Stimulated activated CD4-positive, alpha-beta T cell treated with anti-CD3 and anti-CD28 coated beads, Interleukin-15, amount 100 ng/mL, for 1 hour (primary cell): ENCODE measurements at places on chromosomes 11 and 22.
A peak's percentile ranks its signal among the peaks of the same experiment; 100 is the strongest.

DNA sequence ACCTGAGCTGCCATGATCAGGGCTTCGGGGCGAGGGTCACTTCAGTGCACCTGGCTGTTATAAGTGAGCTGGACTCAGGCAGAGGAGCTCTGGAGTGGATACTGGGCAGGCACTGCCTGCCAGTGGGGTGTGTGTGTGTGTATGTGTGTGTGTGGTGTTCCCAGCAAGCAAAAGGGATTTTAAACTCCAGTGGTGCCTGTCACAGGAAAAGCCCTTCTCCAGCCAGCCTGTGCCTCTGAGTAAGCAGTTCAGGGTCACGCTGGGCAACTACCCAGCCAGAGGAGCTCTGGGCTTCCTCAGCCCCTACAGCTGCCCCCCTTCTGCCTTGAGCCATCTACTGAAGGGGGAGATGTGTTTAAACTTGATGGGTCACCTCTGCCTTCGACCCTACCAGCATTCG lies 109.0 kb downstream of the OSBP2 start:
- DNase-seq, result no peak

DNA sequence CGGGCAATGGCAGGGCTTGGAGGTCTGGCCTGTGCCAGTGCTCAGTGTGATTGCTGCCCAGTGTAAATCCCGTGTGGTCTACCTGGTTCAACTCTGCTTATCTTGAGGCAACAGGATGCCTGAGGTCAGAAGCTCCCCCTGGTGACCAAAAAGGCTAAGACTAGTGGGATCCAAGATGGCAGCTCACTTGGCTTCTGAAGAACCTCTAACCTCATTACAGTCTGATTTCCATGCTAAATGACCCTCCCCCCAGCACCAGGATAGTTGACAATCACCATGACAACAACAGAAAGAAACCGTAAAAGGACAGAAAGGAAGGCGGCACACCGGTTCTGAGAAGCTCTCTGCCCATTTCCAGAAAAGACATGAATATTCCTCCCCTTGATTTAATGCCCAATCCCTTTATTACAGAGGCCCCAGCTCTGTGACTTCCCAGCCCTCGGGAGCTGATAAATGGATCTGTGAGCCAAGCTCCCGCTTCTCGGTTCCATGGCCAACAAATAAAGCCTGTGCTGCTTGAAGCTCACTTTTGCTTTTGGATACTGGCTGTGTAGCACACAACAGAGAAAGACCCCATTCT lies 398.4 kb downstream of the CTTN start:
- DNase-seq, result no peak

GRCh38 chr22:42439821-42440674 lies 7.8 kb upstream of the NFAM1 start:
- no peak for DNase-seq

GRCh38 chr11:2298795-2299761 lies 2.6 kb downstream of the C11orf21 start:
- DNase-seq, result no peak

GRCh38 chr11:68257477-68258362 lies 14.1 kb downstream of the C11orf24 start:
- DNase-seq, result peak; percentile 87

DNA sequence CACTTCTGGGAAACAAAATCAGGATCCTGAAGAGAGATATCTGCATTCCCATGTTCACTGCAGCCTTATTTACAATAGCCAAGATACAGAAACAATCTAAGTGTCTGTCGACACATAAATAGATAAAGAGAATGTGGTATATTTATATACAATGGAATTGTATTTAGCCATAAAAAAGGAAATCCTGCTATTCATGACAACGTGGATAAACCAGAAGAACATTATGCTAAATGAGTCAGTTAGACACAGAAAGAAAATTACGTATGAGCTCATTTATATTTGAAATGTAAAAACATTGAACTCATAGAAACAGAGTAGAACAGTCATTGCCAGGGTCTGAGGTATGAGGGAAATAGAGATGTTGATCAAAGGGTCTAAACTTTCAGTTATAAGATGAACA lies 6.1 kb downstream of the MRPL17 start:
- DNase-seq, result no peak

DNA sequence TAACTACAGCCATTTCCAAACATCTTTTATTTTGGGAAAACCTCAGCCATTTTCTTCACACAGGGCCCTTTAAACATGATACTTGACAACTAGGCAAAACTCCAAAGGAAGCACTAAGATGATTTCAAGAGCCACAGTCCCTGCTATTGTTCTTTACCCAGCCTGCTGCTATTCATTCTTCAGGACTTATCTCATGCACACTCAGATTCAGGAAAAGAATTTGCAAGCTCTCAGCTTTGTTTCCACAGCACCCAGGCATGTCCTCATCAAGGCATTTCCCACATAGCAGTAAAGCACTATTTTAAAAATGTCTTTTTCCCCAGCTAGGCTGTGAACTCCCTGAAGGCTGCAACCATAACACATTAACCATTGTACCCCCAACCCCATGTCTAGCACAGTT lies 609.3 kb upstream of the CCDC90B start:
- no peak for DNase-seq

DNA sequence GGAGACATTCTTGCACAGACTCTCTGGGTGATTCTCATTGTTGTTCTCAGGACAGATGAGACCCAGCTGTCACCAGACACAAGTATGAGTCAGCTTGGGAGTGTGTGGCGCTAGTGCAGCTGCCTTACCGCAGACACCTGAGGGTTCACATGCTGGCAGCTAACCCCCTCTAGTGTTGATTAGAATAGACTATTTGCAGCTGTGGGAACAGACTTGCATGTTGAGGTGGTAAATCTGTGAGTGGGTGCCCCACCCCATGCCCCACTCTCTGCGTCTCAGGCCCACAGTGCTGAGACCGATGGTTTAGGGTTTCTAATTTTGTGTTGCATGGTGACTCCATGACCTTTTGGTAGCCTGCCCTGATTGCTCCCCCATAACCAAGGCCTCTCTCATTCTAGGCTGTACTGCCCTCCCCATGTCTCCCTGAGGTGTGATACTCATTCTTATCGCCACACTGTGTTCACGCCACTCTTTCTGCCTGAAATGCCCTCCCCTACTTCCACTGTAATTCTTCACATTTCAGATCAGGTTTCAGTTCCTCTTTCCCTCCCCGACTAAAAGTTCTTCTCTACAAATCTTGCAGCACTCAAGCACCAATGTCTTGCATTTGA lies 73.7 kb upstream of the KIRREL3 start:
- no peak for DNase-seq

DNA sequence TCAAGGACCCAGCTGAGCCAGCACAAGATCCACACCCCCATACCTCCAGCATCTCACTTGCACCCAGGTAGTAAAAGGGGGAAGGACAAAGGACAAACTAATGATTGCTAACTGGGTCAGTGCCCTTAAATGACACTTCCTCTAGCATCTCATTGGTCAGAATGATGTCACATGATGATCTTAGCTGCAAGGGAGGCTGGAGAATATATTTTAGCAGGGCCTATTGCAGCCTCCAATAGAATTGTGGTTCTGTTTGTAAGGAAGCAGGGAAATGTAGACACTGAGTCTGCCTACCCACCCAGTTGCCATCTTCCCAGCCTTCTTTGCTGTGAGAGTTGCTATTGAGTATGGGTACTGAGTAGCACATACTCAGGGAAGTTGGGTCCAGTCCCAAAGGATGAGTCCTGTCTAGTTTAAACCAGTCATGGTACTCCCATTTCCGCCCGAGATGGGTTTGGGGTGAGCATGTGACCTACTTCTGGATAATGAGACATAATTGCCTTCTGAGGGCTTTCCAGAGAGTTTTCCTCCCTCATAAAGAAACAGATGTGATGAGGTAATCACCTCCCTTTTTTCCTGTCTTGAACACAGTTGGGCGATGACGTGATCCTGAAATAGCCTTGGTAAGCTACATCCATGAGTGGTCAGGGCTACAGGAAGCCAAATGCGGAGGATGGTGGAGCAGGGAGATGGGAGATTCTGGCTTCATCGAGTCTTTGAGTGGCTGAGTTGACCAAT lies 5.5 kb upstream of the DNAL4 start:
- DNase-seq, result no peak
